ENCODE measurements at places on chromosomes 13 and 19.

- no peak for DNase-seq
These were observed 168.3 kb downstream of the COL4A1 start for GRCh38 chr13:110138700-110139036.

DNA sequence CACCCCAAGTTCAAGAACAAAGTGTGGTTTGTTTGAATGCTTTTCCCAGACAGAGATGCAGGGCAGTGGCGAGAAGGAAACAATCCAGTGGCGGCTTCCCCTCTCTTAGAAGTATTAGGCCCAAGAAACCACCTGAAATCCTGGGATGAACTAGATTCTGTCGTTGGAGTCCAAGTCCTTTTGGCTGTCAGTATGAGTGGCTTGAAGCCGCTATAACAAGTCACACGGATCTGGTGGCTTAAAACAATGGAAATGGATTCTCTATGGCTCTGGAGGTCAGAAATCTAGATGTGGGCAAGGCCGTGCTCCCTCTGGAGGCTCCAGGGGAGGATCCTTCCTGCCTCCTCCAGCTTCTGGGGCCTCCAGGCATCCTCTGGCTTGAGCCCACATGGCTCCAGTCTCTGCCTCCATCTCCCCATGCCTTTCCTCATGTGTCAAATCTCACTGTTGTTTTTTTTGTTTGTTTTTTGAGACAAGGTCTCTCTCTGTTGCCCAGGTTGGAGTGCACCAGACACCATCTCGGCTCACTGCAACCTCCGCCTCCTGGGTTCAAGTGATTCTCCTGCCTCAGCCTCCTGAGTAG is 97.7 kb downstream of the GNG7 start:
- no peak for DNase-seq

- no peak for DNase-seq
These were observed 91.1 kb upstream of the ANKRD10 start for GRCh38 chr13:111005808-111006505.

- no peak for DNase-seq
These were observed 17.8 kb upstream of the IGLON5 start for GRCh38 chr19:51293571-51294210.

- DNase-seq: no peak
These were observed 342.7 kb downstream of the LMO7 start for GRCh38 chr13:75978818-75979217.
